Activated effector memory CD4-positive, alpha-beta T cell treated with anti-CD3 and anti-CD28 coated beads, Interleukin-2, amount 50 U/mL, for 16 hours (primary cell): ENCODE measurements at places on chromosomes 7 and 10.

DNA sequence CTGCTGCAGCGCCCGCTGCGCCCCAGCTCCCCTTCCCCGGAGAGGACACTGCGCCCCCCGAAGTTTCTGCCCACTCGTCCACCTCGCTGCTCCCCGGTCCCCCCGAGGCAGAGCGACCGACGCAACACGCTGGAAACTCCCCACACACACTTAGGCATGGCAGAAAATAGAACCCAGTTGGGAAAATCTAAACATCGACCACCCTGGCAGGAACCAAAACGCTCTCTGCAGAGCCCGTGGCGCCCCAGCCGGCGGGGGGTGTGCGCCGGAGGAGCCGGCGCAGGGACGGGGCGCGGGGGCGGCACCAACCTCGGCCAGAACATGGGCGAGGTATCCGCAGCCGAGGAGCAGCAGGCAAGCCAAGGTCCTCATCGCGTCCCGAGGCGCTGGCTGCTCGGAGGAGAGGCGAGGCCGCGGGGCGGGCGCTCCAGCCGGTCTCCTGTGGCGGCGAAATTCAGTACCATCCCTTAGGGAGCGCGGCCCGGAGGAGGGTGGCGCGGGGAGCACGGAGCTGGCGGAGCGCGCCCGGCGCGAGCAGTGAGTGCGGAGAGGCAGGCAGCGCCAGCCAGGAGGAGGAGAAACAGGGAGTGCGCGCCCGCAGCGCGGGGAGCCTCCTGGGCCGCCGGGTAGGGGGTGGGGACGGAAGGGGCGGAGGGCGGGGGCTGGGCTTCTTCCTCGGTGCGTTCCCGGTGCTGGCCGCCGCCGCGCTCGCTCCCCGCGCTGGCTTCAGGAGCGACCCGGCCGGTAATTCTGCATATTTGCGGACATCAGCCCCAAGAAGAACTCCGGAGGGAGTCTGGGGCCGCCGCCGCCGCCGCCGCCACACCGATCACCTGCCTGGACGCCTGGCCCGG, 789 bp downstream of the PDGFA start:
- DNase-seq, result peak; percentile 73

DNA sequence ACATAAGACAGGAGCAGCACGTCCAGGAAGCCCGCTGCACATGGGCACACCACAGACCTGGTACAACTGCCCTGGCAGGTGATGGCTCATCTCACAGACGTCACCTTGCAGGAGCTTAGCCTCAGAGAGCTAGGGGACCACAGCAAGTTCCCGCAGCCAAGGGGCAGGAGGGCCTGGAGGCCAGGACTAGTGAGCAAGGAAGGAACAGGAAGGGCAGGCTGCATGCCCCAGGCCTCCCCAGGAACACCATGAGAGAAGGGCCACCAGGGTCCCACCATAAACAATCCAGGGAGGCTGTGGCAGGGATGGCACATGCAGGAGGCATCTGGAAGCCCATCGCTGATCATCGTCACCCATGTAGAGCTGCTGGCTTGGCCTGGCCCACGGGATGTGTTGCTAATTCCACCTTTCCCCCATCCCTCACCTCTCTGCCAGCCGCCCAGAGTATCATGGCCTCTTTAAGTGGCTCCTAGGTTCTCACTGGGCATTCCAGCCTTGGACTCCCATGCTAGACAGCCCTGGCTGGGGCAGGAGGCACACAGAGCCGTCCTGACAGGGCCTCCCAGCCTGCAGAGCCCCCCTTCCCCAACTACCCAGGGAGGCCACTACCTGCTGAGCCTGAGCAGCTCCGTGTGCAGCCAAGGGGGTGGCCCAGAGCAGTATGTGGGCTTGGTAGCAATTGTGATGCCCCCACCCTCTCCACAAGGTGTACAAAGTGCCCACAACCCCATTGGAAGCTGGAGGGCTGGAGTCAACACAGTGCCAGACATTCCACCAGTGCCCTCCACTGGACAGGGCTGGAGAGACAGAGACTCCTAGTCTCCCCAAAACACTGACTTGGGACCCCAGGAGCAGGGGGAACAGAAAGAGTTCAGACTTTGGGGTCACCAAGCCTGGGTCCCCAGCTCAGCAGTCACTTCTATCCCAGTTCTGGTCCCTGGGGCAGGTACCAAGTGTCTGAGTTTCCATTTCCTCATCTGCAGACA, 35.5 kb downstream of the GRID1 start:
- peak; percentile 50 for DNase-seq

GRCh38 chr10:75754096-75754831, 322.8 kb downstream of the LRMDA start:
- DNase-seq, result no peak

DNA sequence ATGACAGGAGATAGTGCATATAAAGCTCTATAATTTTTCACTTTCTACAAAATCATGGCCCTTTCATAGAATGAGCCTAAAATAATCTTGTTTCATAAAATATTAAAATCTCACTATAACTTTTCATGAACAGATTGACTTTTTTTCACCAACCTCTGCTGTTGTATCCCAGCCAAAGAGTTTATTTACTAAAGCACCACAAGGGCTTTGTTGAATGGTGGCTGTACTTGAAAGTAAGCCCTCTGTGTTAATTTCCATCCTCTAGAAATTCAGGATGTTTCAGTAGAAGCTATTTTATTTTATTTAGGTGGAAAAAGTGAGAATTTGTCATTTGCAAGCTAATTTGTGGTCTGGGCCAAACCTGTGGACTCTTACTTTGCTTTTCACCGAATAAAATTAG, 30.2 kb downstream of the THNSL1 start:
- DNase-seq, result no peak

- DNase-seq, result no peak
Observed at GRCh38 chr10:33196710-33197491, 137.6 kb downstream of the NRP1 start.

DNA sequence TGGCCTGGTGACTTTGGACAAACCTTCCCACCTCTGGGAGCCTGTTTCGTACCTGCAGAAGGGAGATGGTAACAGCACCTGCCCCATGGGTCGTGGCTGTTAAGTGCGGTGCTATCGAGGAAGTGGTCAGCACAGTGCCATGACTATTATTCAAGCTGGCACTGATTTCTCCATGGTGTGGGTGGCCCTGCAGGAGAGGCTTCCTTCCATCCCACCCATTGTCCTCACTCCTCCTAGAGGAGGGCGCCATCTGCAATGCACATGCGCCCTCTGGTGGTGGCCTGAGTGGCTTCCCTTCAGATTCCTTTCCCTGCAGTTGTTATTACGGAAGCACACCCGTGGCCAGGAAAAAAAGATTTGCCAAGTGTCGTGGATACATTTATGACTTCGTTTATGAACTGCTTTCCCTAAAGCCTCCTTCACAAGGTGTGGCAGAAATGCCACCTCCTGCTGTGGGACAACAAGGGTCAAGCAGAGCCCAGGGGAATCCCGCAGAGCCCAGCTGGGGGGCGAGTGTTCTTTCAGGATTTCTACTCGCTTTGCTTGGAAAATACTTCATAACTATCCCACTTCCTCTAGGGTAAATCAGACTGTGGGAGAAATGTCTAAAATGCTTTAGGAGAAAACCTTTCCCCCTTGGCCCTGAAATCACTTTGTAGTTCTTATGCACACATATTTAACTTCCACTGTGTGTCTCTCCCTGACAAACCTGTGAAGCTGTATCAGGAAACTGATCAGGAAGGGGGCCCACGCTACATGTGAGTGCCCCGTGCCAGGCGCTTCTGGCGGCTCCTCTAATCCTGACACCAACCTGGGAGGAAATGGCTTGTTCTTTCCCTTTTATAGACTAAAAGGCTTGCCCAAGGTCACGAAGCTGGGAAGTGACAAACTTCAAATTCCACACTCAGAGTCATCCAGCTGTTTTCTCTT, 98.0 kb upstream of the ANLN start:
- DNase-seq, result peak; percentile 90

DNA sequence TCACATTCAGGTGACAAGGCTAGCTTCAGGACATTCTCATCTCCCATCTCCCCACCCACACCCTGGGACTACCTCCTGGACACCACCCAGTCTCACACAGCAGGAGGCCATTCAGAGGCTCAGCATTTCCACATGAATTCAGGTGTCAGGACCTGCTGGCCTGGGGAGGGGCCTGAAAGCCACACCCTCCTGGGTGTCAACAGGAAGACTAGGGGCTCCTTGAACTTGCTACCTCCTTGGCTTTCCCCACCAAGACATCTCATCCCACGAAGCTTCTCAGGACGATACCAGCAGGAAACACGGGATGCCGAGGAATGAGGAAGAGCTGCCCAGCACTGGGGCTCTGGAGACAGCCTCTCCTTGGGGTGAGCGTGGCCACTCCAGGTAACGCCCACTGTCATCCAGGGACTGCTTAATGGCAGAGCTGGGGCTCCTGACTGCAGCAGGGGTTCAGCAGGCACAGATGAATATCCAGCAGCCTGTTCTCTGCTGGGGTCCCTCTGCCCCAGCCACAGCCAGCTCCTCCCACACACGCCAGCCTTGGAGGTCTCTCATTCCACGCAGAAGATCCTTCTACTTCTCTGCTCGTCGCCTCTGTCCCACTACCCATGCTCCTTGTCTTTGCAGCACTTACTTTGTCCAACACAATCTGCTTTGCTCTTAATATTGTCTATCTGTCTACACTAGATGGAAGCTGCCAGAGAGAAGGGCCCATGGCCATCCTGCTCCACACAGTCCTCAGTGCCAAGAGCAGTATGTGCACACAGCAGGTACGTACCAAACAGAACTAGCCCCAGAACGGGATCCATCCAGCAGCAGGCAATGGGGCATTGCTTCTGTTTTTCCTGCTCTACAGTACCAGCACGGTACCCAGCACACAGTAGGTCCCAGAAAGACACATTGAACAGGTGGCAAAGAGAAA, 88.7 kb downstream of the FAM53B start:
- DNase-seq, result no peak

GRCh38 chr7:39016609-39017008, 38.9 kb downstream of the POU6F2 start:
- no peak for DNase-seq

DNA sequence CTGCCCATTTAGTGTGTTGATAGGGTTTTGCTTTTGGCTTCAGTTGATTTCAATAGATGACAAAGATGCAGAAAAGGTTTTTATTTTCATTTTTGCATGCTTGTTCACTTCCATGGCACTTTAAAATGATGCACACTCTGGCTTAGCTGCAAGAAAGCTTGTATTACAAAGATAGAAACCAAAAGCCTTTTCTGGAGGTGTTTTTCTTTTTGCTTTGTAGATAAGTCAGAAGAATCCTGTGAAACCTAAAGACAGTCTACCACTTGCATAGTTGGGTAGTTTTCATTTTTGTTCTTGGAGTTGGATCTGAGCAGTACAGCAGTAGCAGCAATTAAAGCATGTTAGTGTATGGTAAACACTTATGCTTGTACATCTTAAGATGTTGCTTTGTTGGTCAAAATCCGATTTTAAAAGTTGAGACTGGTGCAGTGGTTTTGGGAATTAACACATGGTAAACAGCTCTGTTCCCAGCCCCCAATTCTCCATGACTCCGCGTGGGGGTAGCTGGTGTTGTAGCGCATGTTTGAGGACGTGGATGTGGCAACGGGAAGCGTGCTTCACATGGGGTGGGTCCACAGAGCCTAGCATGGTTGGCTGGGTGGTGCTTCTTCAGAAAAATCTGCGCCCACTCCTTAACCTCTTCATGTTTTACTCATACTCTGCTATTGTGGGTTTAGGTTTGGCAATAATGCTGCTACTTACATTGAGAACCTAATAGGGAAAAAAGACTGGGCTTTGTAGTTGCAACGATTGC, 19.8 kb downstream of the CCNY start:
- DNase-seq, result peak; percentile 65

- no peak for DNase-seq
Observed at GRCh38 chr7:132398253-132398925, 177.9 kb downstream of the PLXNA4 start.

DNA sequence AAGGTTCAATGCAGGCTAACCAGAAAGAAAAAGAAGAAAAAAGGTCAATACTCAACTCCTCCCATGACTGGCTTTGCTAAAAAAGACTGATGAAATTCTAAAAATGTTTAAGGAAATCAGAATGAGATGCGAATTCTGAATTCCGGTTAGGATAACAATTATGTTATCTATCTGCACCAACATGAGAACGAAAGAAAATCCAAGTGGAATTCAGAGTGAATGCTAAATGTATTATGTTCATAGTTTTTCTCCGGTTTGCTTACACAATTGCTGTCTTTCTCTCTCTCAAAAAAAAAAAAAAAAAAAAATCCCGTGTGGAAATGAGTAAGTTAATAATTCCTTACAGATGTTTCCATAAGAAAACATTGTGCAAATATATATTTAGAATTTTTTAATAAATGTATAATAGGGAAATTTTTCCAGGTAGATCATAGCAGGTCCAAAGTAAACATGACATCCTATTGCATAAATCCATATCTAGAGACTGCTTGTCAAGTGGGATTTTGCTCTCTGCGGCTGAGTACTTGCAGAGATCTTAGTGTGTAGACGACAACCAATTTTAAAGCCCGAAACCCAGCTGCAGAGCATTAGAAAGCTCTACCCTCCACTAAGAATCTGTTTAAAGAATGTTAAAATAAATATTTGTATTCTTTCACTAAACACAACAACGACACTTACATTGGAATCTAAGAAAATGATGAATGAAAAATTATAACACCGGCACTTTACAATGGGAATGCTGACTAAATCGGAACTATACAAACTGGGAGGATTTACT, 104.0 kb downstream of the JAZF1 start:
- DNase-seq, result no peak

GRCh38 chr7:27478084-27478483, 184.6 kb downstream of the HIBADH start:
- DNase-seq, result no peak

DNA sequence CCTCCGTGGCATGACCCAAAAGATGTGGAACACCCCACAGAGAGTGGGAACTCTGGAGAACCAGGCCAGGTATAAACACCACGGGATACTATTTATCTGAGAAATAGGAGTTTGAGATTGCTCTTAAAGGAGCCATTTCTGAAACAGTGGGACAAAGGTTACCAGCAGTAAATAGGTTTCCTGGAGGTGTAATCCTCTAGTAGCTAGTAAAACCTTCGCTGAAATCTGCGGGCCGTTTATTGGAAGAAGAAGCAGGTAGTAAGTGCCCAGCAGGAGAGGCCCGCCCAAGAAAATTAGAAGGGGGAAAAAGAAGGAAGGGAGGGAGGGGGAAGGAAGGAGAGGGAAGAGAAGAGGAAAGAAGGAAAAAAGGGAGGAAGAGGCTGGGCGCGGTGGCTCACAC, 51.6 kb downstream of the CHST3 start:
- no peak for DNase-seq

DNA sequence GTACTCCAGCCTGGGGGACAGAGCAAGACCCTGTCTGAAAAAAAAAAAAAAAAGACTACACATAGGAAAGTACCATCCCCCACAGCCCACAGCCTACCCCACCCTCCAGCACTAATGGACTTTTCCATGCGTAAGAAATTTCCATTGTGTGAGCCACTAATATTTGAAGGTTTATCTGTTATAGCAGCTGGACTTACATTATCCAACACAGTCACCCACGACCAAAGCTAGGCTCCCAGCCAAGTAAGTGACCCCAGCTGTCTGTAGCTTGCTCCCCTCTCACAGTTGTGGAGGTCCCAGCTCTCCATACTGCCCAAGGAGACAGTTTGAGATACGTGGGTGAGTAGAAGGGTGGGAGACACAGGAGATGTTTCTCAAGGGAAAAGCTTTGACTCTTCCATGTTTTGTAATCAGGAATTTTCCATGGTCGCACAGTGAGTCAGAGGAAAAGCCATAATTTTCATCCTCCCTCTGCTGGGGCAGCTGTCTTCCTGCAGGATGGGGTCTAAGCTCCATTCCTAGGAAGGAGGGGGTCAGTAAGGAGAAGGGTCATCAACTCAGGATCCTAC, 57.4 kb downstream of the CAV1 start:
- no peak for DNase-seq

- no peak for DNase-seq
Observed at GRCh38 chr7:113371416-113372043, 253.2 kb upstream of the SMIM30 start.

- DNase-seq, result peak; percentile 12
Observed at GRCh38 chr10:114281006-114281405, 42.0 kb downstream of the VWA2 start.

- DNase-seq, result no peak
Observed at GRCh38 chr7:24299192-24299591, 15.2 kb downstream of the NPY start.
